ENCODE measurements at places on chromosomes 7 and 10. TPM values are rescaled to one million over a fixed set of nuclear protein-coding genes. Genes with fewer than 3 reads are reported as not detected.

DNA sequence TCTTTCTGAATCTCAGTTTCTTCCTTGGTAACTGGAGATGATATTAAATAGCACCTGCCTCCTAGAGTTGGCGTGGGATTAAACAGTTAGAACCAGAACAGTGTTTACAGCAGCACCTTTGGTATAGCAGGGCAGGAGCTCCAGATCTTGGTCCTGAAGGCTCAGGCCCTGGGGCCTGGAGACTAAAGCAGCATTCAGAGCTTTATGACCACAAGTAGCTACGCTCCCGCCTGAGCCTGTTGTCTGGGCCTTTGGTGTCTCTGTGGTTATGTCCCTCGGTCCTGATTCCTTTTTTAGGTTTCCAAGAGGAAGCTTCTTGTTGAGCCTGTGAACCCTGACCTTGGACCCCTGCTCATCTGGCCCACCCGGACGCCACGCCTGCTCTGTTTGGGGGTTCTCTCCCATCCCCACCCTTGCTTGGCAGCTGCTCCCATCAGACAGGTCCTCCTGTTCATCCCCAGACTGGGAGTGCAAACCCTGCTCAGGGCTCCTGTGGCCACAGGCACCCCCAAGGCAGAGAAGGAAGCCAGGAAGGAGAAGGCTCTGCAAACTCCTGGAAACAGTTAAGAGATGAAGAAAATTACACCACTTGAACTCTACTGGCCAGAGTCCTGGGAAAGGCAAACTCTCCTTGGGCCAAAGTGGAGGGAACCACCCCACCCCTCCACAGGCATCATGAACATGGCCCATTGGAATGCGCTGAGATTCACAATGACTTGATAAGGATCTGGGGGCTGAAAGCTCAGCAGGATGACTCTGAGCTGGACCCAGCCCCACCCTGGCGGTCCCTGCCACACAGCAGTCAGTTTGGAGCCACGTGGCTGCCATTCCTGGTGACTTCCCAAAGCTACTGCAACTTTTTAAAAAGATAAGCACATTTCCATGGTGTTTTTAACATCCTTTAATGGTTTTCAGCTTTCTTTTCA is 50.1 kb upstream of the TMEM72 start:
- peaks cover 18% of the 10 kb centered on the region for H3K4me1 ChIP-seq
- H3K27ac ChIP-seq = no peak overlapping the region
- H3K4me3 ChIP-seq = no peak overlapping the region

- H3K27me3 ChIP-seq = peaks cover 40% of the 10 kb centered on the region
- no peak overlapping the region for H3K4me3 ChIP-seq
- no peak overlapping the region for H3K27ac ChIP-seq
- no peaks in the 10 kb centered on the region for H3K4me1 ChIP-seq
- DNase-seq = no peak
These were observed 61.6 kb downstream of the CYTH3 start for GRCh38 chr7:6210621-6211372.

DNA sequence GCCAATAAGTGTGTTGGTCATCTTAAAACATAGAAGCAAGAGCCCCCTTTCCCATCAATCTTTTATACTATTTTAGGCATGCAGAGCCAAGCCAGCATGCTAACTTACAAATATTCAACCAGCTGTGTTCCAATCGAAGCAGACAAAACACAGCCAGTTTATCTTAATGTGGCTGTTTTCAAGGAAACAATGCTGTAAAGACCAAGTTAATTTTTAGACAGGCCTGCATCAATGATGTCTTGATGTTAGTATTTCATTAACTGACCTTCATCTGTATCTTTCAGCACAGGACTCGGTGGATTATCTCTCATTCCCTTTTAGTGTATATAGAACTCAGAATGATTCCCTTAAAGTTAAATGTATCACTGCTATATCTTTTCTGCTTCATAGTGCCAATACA is 262.0 kb upstream of the ZWINT start:
- no peaks in the 10 kb centered on the region for H3K27me3 ChIP-seq
- H3K27ac ChIP-seq = no peak overlapping the region
- no peak for DNase-seq
- H3K4me3 ChIP-seq = no peak overlapping the region

- peak overlapping the region; percentile 92 for H3K4me3 ChIP-seq
- peak; percentile 82 for DNase-seq
- H3K27me3 ChIP-seq = no peaks in the 10 kb centered on the region
- H3K27ac ChIP-seq = peak overlapping the region; percentile 95
These were observed 782 bp downstream of the IFIT5 start for GRCh38 chr10:89414879-89415821.

- H3K27ac ChIP-seq = no peak overlapping the region
- H3K4me3 ChIP-seq = no peak overlapping the region
- H3K4me1 ChIP-seq = no peaks in the 10 kb centered on the region
- H3K36me3 ChIP-seq = no peaks in the 10 kb centered on the region
- no peak for DNase-seq
These were observed 733.0 kb downstream of the TNS3 start for GRCh38 chr7:46848944-46849343.

DNA sequence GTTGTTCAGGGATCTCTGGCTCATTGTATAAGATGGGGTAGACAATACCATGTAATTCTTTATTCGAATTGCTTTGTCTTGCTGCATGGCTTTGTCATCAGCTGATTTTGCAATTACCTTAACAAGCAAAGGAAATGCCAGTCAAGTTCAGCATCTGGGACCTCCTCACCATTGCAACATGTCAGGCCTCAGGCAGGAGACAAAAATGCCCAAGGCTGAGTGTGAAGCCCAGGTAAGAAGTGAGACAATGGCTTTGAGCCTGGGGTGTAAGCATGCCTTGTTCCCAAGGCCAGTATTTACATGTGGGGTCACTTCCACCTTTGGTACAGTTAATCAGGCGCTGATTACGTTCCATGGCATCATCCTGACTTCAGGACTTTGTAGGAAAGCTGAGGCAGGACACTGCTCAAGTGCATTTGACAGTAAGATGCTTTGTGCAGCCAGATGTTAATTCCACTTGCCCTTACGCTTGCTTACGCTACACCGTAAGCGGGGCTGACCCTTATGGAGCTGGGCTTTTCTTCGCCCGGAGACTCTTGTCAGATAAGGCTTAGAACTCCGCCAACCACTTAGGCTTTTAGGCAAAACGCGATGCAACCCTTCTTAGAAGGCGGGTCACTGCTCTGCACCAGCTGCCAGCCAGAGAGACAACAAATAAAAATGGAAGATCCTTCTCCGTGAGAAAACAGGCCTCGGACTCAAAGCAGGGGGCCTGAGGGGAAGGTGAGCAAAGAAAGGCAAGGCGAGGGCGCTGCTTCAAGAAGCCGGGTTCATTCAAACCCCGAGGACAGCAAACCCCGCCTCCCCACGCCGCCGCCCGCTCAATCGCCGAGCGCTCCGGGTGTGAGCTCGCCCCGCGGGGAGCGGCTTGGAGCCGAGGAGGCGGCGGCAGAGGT is 1.3 kb upstream of the SP4 start:
- no peak for DNase-seq
- H3K36me3 ChIP-seq = peaks cover 21% of the 10 kb centered on the region
- H3K4me1 ChIP-seq = peaks cover 32% of the 10 kb centered on the region
- H3K4me3 ChIP-seq = peak overlapping the region; percentile 84
- H3K27me3 ChIP-seq = no peaks in the 10 kb centered on the region
- peak overlapping the region; percentile 84 for H3K27ac ChIP-seq

DNA sequence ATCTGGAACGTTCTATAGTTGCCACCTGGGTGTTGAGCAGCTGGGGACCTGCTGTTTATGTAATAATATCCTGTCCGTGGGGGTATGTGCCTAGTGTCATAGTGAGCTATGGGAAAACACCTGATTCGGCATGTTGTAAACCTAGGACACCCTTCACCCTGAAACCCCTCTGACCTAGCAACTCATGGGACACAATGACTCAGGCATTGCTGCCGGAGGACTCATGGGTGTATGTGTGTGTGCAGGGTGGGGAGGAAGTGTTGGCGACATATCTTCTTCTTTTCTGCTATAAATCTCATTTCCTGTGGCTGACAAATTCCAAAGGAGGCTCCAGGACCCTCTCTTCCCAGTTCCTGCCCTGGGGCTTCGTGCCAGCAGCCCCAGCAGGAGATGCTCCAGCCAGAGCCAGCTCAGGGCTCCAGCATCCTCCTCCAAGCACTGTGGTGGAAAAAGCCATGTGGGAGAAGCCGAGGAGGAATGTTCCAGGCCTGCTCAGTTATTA is 77.0 kb upstream of the PODXL start:
- no peaks in the 10 kb centered on the region for H3K36me3 ChIP-seq
- H3K27me3 ChIP-seq = peaks cover 3% of the 10 kb centered on the region
- H3K4me1 ChIP-seq = no peaks in the 10 kb centered on the region

DNA sequence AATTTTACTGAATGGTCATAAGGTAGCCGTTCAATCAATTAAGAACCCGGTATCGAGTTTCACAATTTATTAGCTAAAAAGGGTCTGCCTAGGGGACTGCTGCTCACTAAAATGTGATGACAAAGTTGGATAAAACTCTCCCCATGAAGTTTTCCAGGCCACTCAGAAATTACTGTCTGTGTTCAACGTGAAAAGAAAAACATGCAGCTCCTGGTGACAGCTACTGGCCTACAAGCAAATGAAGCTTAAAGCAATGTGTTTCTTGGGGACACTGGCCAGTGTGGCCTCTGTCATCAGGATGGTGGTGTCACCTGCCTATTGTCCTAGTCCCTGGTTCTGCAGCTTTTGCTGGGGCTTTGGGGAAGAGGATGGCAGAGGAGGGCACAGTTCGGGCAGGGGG is 222.6 kb downstream of the WDR11 start:
- no peak for DNase-seq
- H3K4me1 ChIP-seq = no peaks in the 10 kb centered on the region
- H3K27me3 ChIP-seq = no peaks in the 10 kb centered on the region
- H3K27ac ChIP-seq = no peak overlapping the region
- H3K4me3 ChIP-seq = no peak overlapping the region
- no peaks in the 10 kb centered on the region for H3K36me3 ChIP-seq

GRCh38 chr10:97827702-97828291 is 21.8 kb upstream of the GOLGA7B start:
- H3K36me3 ChIP-seq = no peaks in the 10 kb centered on the region
- H3K27me3 ChIP-seq = no peaks in the 10 kb centered on the region
- H3K4me1 ChIP-seq = peaks cover 19% of the 10 kb centered on the region
- no peak for DNase-seq
- H3K4me3 ChIP-seq = no peak overlapping the region

DNA sequence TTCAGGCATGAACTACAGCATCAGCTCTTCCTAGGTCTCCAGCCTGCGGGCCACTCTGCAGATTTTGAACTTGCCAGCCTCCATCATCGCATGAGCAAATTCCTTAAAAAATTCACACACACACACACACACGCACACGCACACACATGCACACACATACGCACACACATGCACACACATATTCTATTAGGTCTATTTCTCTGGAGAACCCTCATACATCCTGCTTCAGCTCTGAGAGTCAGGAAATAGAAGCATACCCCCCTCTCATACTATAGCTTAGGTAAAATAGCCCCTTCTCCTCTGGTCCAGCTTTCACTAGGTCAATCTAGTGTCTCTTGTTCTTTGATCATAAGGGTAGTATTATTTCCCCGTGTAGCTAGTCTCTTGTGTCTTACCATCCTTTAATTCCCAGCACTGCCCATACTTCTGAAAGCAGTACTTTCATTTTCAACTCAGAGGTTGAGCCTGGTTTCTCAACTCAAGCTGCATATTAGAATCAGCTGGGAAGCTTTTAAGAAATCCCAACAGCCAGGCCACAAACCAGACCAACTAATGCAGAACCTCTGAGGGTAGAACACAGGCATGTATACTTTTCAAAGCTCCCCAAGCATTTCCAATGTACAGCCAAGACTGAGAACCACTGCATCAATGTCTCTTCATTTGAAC is 30.9 kb upstream of the ITGB8 start:
- no peak overlapping the region for H3K4me3 ChIP-seq
- H3K27me3 ChIP-seq = no peaks in the 10 kb centered on the region
- H3K4me1 ChIP-seq = peaks cover 3% of the 10 kb centered on the region
- H3K36me3 ChIP-seq = no peaks in the 10 kb centered on the region

GRCh38 chr10:114043532-114044246 is at the start of gene ADRB1:
Gene ADRB1, plus strand, starts transcription at chr10:114043866. Its CDS starts 267 bp downstream, at chr10:114044133.
- peak within 1 kb of the TSS; percentile 71 for H3K4me3 ChIP-seq
- no peak within 1 kb of the TSS for H3K27ac ChIP-seq
- no peaks in the 10 kb centered on the region for H3K36me3 ChIP-seq
- DNase-seq = peak; percentile 70

DNA sequence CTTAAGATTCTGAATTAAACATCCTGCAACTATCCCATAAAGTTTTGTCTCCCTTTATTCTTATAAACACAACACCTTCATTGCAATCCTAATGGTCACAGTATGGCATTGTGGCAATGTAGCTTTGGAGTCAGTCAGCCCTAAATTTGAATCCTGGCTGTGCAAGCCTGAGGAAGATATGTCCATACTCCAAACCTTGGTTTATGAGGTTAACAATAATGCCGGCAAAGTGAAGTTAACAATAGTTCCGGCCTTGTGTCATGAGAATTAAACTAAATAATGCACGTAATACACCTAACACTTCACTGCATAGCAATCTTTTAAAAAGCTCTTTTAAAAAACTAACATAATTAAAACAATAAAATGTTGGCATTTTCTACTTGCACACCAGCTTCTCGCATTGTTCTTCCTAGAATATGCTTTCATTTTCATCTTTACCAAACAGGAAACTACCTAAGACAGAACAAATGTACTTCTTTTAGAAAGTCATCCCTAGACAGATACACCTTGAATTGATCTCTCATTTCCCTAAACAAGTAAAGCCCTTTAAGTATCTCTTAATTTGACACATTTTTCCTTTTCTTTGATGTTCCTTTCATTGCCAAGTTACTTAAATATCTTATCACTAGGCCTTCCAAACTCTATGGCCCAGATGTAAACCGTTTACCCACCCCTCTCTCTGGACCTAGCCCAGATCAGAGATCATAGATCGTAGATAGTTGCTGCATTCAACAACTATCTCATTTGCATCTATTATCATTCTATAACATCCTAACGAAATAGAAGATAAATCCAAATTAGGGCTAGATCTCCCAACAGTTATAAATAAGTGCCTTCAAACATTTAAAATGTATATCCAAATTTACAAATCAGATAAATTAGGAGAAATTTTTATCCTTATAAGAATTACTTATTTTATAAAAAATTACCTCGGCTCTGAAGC is 66.7 kb downstream of the CREB3L2 start:
- H3K27ac ChIP-seq = peak overlapping the region; percentile 93
- no peak for DNase-seq
- no peaks in the 10 kb centered on the region for H3K27me3 ChIP-seq
- peak overlapping the region; percentile 89 for H3K4me3 ChIP-seq
- H3K4me1 ChIP-seq = peaks cover 42% of the 10 kb centered on the region

- no peak for DNase-seq
- H3K4me1 ChIP-seq = peaks cover 8% of the 10 kb centered on the region
- H3K4me3 ChIP-seq = no peak overlapping the region
- no peak overlapping the region for H3K27ac ChIP-seq
- peaks cover 11% of the 10 kb centered on the region for H3K36me3 ChIP-seq
These were observed 280.5 kb downstream of the MAD1L1 start for GRCh38 chr7:1952169-1952760.

- H3K27ac ChIP-seq = no peak overlapping the region
- no peaks in the 10 kb centered on the region for H3K27me3 ChIP-seq
- DNase-seq = no peak
- no peaks in the 10 kb centered on the region for H3K36me3 ChIP-seq
- H3K4me1 ChIP-seq = no peaks in the 10 kb centered on the region
These were observed 413.6 kb upstream of the PCDH15 start for GRCh38 chr10:55214608-55215007.

The TRIM50 gene
- total RNA-seq = not detected

The HKDC1 gene
- total RNA-seq = 0.09 TPM

The CRHR2 gene
- total RNA-seq = not detected

The CAMK2G gene
- total RNA-seq = 20.2 TPM

The UNCX gene
- total RNA-seq = not detected

The PAPOLB gene
- total RNA-seq = not detected

All from activated CD4-positive, alpha-beta T cell treated with anti-CD3 and anti-CD28 coated beads, Interleukin-2, amount 10 ng/mL, durations not matched to agents 24 days and 14 days (primary cell).